ENCODE measurements at places on chromosomes 1 and 21.

DNA sequence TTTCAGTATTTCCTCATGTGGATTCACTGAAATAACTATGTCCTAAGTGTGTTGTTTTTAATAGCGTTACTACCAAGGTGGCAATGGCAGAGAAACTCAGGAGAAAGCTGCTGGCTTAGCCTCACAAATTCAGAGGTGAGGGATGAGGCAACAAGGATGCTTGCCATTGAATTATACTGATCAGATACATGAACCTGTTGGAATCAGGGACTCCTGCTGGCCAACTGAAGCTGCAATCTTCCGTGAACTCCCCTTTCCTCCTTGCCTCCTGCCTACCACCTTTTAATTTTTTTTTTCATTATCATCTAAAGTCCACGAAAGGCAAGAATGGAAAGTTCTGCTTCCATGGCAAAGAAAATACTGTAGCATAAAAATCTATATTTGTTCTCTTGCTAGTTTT is 254.7 kb downstream of the NFIA start:
- no peak for DNase-seq

- no peak for DNase-seq
Observed at GRCh38 chr1:240149484-240150094, 57.9 kb downstream of the FMN2 start.

DNA sequence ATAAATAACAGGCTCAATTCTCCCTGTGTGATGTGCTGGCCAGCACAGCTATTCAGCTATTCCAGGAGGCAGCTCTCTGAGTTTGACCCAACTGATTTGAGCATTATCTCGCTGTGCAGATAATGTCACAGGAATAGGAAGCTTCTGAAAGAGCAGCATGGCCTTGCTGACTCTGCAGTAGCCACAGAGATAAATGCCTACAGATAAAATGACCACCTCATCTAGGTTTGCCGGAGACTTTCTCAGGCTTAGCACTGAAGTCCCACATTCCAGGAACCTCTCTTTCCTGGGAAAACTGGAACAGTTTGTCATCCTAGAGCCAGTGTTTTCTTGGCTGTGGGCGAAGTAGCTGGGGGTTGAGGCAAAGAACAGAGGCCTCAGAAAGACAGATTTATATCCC is 98.9 kb downstream of the MRPL39 start:
- no peak for DNase-seq

GRCh38 chr21:34790834-34791233 is 122.0 kb downstream of the CLIC6 start:
- DNase-seq = no peak

DNA sequence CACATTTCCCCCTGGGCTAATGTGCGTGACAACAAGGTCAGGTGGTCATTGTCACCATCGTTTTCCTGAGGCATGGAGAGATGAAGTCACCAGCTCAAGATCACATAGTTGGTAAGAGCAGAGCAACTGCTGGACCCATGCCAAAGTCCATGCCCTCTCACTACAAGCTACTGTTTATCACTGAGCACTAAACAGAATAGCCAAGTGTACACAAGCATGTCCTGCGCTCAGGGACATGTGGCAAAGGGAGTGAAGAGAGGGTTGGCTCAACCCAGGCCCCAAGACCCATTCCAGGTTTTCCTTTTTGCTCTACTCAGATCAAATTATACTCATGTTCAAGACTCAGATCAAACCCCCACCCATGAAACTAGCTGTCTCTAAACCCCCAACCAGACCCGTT is 20.8 kb downstream of the LRRC52 start:
- no peak for DNase-seq

DNA sequence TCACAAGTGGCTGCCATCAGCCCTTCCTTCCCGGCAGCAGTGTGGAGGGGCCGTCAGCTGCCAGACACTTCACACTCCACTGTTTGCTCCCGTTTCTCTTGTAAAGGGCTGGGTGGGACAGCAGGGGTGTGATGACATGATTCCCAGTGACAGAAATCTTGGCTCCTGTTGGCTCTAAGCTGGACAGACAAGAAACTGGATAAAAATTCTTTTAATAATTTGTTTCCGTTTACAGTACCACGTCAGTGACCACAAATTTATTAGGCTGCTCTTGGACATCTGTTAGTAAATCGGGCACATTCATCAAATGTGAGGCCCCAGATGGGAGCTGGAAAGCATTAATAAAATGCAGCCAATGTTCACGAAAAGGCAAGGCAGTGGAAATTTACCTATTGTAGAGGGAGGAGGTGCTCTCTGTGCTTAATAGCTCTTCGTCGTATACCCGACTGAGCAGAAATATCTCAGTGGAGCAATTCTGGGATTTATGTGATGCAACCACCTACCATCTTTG is 353.7 kb upstream of the GREM2 start:
- no peak for DNase-seq

GRCh38 chr1:237281481-237281880 is 239.5 kb downstream of the RYR2 start:
- no peak for DNase-seq

GRCh38 chr1:7785108-7785507 is 1.0 kb downstream of the PER3 start:
- no peak for DNase-seq

DNA sequence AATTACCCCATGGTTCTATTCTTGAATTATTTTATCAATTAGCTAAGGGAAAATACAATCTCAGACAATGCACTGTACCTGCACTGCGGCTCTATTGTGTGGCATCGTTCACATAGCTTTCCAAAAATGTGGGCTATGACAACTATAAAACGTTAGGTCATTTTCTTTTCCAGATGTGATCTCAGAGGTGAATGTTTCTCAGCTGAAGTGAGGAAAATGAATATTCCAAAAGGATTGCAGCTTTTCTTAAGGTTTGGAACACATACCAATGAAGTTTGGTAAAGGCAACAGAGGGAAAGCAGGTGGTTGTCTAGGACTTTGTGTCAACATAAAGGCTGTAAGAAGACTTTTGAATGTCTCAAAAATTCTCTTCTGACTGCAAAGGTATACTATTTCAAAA is 105.5 kb downstream of the NRIP1 start:
- no peak for DNase-seq

- DNase-seq = no peak
Observed at GRCh38 chr1:170732252-170732588, 68.3 kb downstream of the PRRX1 start.
